Type B pancreatic cell (in vitro differentiated cells): ENCODE measurements at places on chromosomes 7 and 10.
A peak's percentile ranks its signal among the peaks of the same experiment; 100 is the strongest.

- H3K4me3 ChIP-seq, result no peak overlapping the region
- H3K36me3 ChIP-seq, result peaks cover 32% of the 10 kb centered on the region
- DNase-seq, result no peak
- peaks cover 17% of the 10 kb centered on the region for H3K4me1 ChIP-seq
- no peaks in the 10 kb centered on the region for H3K27me3 ChIP-seq
- peak overlapping the region; percentile 24 for H3K27ac ChIP-seq
These were observed 52.7 kb downstream of the HIPK2 start for GRCh38 chr7:139725077-139725476.

DNA sequence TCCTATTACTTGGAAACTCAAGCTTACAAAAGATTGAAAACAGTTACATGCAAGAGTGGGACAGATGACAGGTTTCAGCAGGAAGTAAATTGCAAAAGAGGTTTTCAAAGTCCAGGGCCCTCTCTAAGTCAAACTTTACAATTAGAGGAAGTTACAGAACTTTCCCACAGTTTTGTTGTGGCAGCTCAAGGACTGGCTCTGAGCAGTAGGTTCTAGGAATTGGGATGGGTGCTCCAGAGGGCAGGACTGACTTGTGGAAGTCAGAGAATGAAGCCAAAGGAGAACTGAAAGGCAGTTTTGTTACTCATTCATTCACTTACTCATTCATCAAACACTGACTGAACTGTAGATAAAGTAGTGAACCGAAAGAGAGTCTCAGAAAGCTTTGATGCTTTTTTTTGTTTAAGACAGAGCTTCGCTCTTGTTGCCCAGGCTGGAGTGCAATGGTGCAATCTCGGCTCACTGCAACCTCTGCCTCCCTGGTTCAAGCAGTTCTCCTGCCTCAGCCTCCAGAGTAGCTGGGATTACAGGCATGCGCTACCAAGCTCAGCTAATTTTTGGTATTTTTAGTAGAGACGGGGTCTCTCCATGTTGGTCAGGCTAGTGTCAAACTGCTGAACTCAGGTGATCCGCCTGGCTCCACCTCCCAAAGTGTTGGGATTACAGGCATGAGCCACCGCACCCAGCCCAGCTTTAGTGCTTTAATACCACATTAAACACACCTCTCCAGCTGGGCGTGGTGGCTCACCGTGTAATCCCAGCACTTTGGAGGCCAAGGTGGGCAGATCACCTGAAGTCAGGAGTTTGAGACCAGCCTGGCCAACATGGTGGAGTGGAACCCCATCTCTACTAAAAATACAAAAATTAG lies 66.8 kb upstream of the CCNJ start:
- DNase-seq, result no peak
- H3K27me3 ChIP-seq, result no peaks in the 10 kb centered on the region
- H3K27ac ChIP-seq, result no peak overlapping the region
- no peaks in the 10 kb centered on the region for H3K4me1 ChIP-seq
- H3K36me3 ChIP-seq, result no peaks in the 10 kb centered on the region
- no peak overlapping the region for H3K4me3 ChIP-seq

DNA sequence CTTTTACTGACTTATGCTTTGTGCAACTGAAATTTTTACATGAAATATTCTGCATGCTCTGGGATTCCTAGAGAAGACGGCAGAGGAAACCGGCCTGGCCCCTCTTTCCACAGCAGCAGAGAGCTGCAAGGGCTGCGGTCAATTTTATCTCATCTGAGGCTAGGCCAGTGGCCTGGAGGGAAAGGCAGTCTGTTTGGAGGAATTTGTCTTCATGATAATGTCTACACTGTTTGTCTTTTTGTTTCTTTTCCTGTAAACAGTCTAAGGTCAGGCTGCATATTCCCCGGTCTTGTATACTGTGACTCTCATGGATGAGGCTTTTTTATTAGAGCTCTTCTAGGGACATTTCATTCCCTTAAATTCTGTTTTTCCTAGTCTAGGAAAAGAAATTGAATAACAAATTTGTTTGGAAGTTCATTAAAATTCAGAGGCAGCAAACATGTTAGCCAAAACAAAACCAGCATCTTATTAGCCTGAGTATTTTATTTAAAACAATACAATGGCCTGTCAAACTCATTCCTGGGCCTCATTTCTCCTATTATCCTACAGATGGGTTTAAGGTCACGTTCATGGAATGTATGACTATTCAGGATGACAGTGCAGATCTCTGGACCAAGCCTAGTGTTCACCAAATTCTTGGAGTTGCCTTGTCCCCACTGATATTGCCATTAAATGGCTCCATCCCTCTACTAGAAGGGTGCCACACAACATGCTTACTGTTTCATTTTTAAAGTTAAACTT lies 26.4 kb downstream of the LAMB4 start:
- H3K4me1 ChIP-seq, result peaks cover 9% of the 10 kb centered on the region
- DNase-seq, result no peak
- no peaks in the 10 kb centered on the region for H3K36me3 ChIP-seq
- H3K4me3 ChIP-seq, result no peak overlapping the region
- no peak overlapping the region for H3K27ac ChIP-seq

DNA sequence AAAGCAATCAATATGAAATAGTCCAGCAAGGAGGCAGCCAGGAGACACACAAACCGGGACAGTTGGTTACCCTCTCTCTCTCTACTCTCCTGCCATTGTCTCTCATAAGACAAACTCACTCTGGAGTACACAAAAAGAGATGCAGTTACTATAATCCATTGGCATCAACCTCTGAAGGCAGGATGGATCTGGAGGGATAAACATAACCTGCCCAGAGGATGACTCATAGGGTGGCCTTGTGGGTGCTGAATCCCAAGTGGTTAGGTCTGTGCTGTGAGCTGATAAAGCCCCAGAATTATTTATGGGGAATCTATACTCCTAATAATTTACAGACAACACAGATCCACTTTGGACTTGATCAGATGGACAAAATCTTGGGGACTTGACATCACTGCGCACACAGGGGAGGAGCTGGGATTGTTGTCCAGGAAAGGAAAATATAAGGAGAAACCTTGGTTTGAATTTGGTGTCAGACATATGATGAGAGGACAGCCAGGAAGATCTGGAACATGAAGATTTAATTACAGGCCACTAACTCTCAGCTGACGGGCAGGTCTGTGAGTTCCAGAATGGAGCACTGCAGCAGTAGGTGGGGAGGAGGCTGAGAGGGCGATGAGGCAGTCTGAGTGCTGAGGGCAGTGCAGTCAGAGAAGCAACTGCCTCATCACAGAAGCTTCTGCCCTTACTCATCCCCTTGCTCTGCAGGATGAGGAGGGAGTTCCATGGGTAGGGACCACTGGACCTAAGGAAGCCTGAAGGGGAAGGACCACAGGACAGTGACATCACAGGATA lies 113.9 kb upstream of the PRSS58 start:
- no peak for DNase-seq
- H3K27ac ChIP-seq, result no peak overlapping the region
- peaks cover 6% of the 10 kb centered on the region for H3K4me1 ChIP-seq
- H3K4me3 ChIP-seq, result no peak overlapping the region
- H3K27me3 ChIP-seq, result no peaks in the 10 kb centered on the region

DNA sequence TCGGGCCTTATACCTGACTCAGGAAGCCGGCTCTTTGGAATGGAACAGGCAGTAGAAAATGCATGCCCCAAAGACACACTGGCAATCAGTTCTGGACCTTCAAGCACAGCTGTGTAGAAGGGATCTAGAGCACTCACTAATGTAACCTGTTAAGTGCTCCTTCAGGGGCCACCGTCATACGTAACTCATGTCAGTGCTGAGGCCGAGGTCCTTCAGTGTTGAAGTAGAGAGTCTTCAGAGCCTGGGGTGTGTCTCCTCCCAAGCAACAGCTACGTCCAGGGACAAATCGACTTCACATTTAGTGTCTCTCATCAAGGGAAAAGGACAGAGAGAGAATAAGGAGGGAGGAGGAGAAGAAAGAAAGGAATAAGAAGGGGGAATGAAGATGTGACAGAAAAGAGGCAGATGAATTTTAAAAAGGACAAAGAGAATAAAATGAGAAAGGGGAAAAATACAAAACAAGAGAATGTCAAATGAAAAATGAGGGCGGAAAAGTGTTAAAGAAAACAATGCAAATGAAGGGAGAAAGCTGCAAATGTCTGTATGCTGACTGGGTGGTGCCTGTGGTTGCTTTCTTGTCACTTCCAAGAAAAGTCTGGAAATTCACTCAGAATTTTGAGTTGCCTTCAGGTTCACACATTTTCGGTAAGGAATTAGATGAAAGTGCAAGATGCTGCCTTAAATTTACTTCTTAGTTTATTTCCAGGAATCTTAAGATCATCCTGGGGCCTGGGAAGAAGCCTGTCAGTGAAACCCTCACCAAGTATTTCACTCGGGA lies 989.4 kb downstream of the GRID1 start:
- H3K36me3 ChIP-seq, result no peaks in the 10 kb centered on the region
- H3K4me3 ChIP-seq, result no peak overlapping the region
- DNase-seq, result no peak
- no peak overlapping the region for H3K27ac ChIP-seq

DNA sequence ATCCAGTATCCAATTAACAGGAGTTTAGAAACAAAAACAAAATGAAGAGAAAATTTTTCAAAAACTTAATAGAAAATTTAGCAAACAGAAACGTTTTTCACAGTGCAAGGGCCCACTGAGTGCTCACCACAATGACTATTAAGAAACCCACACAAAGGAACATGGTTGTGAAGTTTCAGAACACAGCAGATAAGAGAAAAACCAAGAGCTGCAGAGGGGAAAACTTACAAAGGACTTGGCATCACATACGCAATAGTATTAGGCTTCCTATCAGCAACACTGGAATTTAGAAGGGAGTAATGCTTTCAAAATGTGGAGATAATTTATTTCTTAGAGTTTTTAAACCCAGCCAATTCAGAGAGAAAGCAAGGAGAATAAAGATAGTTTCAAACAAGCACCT lies 1.7 kb upstream of the C7orf25 start:
- H3K4me1 ChIP-seq, result peaks cover 5% of the 10 kb centered on the region
- peaks cover 14% of the 10 kb centered on the region for H3K36me3 ChIP-seq
- no peak overlapping the region for H3K4me3 ChIP-seq
- no peak overlapping the region for H3K27ac ChIP-seq

DNA sequence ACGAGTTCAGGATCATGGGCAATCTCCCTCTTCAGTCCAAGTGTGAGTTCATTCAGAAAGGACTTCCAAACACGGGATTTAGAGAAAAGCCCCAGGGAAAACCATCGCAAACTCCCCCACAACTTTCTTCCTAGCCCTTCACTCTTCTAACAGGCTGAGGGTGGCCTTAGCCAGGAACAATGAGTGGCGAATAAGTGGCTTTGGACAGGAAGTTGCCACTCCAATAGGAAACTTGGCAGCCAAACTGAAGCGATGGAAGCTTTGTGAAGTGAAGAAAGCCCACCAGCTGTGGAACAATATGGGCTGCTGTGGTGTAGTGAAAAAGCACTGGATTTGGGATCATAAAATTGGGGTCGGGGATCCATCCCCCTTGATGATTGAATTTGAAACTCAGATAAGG lies 193.2 kb downstream of the TEX36 start:
- H3K36me3 ChIP-seq, result no peaks in the 10 kb centered on the region
- DNase-seq, result no peak
- H3K4me1 ChIP-seq, result no peaks in the 10 kb centered on the region
